ENCODE measurements at places on chromosomes 2 and 18.
A peak's percentile ranks its signal among the peaks of the same experiment; 100 is the strongest.

GRCh38 chr2:236124182-236124893, 43.8 kb downstream of the GBX2 start:
- no peak for DNase-seq

DNA sequence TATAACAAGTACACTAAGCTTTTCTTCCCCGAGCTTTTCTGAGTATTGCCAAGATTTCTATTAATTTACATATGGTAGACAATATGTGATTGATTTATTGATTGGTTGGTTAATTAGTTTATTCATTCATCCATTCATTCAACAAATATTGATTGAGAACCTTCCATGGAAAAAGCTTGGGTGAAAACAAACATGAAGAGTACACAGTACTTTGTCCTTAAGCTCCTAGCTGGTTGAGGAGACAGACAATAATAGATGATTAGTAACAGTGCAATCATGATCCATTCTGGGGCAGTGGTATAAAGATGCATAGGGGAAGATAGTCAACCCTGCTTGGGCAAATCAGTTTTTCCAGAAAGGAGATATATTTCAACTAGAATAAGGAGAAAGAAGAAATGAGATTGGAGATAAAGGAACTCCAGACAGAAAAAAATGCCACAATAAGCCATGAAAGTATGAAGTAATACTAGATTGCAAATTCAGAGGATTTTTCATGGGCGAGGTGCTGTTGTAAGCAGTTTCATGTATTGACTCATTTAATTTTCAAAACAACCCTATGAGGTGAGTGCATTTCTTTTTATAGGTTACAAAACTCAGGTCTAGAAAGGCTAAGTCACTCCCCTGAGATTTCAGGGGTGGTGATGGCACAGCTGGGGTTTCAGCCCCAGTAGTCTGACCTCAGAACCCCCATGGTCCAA, 129.5 kb downstream of the RND3 start:
- DNase-seq, result no peak

GRCh38 chr18:59700535-59700967, 3.3 kb upstream of the CCBE1 start:
- no peak for DNase-seq

DNA sequence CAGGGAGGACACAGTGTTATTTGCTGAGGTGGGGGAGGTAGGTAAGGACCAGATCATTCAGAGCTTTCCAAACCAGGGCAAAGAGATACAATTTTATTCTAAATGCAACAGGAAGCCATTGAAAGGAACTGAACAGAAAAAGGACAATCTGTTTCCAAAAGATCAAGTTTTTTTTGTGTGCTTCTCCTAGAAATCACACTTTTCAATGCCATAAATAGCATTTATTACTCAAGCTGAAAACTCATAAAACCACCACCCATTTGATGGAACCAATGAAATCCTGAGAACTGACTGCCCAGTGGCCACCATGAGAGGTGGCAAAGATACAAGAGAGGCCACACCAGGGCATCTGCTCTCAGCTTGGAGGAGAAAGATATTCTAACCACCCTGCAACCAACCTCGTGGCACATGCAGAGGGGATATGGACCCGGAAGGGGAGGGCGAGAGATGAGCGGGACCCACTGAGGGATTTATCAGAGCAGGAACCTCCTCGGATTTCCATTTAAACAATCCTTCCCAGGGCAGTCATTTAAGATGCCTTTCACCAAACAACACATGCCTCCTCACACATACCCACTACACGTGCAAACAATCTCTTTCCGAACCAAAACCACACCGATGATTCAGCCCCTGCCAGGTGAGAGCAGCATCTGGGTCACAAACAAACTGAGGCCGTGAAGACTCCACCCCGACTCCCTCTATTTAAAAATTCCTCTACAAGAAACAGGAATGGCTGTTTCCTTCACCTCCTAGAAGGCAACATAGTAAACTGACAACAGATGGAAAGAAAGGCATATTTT, 8.8 kb downstream of the CYB5A start:
- peak; percentile 23 for DNase-seq

DNA sequence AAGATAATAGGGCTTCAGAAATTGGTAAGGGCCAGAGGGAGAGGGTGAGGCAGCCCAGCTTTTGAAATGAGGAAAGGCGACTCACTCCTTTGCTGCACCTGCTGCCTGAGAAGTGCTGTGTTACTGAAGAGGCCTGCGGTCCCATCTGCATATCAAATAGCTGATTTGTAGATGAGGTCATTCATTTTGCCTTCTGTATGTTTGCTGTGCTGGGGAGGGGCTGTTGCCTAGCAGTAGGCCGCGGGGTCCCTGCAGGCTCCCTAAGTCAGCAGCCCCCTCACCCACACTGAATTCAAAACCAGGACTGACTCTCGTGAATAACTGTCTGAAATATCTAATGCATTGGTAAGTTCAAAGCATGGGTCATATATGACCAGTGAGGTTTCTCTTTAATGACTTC, 377.2 kb downstream of the SOX11 start:
- no peak for DNase-seq

DNA sequence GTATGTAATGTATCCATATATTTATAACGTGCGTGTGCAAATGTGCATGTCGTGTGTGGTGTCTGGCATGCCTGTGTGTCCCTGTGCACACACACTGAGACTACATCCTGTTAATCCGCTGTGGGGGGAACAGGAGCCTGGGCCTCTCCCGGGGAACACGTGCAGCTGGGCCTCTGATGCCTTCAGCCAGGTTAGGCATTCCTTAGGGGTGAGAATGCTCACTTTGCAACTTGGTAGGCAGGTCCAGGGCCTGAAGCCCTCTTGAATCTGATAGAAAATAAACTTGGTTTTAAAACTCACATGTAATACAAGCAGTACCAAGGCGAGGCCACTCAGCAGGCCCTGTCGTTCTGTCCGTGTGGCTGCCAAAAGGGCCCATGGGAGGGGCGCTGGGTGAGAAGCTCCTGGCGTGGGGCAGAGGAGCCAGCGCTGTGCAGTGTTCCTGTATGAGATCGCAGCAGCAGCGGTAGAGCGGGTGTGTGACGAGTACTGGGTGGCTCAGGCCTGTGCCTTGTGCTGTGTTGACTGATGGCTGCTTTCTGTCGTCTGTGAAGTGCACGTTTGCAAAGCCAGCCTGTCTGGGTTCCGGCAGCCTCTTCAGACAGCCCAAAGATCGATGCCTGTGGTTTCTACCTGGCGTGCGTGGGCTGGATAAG, 16.2 kb downstream of the SALL3 start:
- no peak for DNase-seq

DNA sequence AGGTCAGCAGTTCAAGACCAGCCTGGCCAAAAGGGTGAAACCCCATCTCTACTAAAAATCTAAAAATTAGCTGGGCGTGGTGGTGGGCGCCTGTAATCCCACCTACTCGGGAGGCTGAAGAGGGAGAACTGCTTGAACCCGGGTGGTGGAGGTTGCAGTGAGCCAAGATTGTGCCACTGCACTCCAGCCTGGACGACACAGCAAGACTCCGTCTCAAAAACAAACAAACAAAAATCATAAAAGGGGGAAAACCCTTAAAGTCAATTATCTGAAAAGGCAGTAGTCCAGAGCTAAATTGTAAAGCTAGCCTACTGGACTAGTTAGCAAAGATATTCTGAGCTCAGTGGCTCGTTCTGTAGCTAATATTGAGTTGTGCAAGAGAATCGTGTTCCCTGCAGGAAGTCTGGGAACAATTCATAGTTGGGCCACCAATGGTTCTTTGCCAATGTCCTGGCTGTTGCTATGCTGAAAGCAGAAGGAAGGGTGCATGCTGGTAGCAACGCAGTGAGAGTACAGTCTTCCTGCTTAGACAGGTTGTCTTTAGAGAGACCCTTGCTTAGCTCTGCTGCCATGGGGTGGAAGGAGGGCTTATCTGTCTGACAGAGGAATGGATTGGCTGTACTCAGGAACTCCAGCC, 4.3 kb downstream of the TGOLN2 start:
- no peak for DNase-seq

Measured in HT-29 (cell line).